ENCODE measurements at places on chromosomes 2 and 18.
A peak's percentile ranks its signal among the peaks of the same experiment; 100 is the strongest.

DNA sequence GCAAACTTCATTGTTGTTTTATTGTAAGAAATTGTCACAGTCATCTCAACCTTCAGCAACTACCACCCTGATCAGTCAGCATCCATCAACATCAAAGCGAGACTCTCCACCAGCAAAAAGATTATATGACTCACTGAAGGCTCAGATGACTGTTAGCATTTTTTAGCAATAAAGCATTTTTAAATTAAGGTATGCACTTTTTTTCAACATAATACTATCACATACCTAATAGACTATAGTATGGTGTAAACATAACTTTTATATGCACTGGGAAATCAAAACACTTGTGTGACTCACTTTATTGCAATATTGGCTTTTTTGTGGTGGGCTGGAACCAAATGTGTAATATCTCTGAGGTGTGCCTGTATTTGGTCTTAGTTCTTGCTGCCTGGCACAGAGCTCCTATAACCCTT lies 15.6 kb downstream of the SCN1A start:
- DNase-seq = no peak

GRCh38 chr2:222297600-222297935 lies 1.2 kb downstream of the PAX3 start:
- DNase-seq = no peak

- DNase-seq = no peak
Observed at GRCh38 chr2:25372405-25373268, 30.9 kb upstream of the DNMT3A start.

DNA sequence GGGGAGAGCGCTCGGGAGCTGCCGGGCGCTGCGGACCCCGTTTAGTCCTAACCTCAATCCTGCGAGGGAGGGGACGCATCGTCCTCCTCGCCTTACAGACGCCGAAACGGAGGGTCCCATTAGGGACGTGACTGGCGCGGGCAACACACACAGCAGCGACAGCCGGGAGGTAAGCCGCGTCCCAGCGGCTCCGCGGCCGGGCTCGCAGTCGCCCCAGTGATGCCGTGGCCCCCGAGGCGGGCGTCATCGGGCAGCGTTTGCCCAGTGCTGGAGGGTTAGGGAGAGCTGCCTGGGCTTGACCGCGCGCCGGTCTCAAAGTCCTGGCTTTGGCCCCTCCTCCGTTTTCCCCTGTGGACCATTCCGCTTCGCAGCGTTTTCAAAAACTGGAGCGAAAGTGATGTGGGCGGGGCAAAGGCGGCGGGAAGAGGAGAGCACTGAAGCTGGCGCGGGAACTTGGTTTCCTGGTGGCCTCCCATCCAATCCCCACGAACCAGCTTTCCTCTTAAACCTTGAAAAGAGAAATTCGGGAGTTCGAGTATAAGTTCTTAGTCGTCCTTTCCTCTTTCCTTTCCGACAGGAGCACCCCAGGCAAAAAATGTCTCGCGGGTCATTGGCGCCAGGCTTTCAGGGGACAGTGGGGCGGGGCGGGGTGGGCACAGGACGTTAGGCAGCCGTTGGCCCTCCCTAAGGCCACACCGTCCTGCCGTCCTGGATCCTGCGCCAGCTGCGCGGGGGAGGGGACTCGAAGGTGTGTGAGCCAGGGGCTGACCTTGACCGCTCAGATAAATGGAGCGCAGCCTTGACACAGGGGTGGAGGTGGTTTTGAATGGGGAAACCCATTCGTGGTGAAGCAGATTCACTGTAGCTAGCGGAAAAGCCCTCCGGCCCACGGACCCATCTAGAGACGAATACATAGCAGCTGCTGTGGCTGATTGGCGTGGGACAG lies 821 bp downstream of the TYMS start:
- DNase-seq = peak; percentile 60

- DNase-seq = no peak
Observed at GRCh38 chr2:99545604-99546003, 55.8 kb upstream of the REV1 start.

- no peak for DNase-seq
Observed at GRCh38 chr2:169071455-169071854, 2.1 kb downstream of the DHRS9 start.

GRCh38 chr2:208240619-208241209 lies 14.2 kb downstream of the IDH1 start:
- no peak for DNase-seq

- DNase-seq = no peak
Observed at GRCh38 chr2:134195341-134195740, 58.5 kb upstream of the MGAT5 start.

- no peak for DNase-seq
Observed at GRCh38 chr2:231176066-231176465, 22.4 kb upstream of the ARMC9 start.

GRCh38 chr2:226738821-226739544 lies 60.6 kb downstream of the IRS1 start:
- DNase-seq = no peak

DNA sequence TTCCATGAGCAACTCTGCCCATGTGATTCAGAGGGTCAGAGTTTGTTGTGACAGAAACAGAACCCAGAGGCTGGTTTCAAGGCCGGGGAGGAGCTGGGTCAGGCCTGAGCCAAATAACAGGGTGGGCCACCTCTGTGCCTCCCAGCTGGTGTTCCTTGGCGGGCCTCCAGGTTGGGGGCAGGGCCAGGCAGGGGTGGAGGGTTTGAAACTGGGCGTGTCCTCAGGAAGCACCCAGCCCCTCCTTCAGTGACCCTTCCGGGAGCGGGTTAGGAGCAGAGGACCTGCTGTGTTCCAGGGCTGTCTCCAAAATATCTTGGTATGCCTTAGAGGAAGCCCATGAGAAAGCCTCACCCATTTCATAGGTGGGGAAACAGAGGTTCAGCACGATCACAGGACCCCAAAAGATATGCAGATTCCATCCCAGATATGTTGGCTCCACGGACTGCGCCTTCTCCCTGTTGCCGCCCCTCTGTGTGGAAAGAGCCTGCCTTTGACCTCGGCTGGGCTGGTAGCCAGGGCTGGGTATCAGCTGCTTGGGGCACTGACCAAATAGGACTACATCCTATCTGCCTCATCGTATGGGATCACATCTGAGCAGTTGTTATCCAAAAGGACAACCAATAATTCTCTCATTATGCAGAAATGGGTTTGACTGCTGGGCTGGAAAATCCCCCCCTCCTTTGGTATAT lies 74.8 kb upstream of the GLI2 start:
- no peak for DNase-seq

DNA sequence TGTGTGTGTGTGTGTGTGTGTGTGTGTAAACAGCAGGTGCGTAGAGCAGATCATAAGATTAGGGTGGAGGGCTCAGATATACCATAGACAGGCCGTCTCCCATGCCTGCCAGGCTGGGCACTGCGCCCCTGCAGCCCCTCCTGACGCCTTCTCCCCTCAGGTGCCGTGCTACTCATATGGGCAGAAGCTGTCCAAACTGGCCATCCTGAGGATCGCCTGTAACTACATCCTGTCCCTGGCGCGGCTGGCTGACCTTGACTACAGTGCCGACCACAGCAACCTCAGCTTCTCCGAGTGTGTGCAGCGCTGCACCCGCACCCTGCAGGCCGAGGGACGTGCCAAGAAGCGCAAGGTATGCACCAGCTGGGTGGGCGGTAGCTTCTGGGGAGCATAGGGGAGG lies 10.0 kb downstream of the ATOH8 start:
- no peak for DNase-seq

DNA sequence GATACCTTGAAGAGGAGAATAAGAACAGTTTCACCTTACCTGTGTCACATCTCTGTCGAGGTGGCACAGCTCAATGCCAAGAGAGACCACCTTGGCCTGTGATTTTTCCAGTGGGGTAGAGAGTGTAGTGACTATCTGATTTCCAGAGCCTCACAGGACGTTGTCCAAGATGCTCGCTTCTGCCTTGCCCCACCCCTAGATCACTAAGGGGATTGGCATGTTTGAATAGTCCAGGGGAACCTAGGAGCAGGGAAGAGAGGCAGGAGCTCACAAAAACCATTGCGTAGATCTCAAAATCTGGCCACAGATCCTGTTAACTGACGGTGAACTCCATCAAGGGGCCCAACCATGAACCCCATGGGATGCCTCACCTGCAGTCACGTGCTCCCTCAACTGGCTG lies 24.2 kb downstream of the TMEM178A start:
- no peak for DNase-seq

DNA sequence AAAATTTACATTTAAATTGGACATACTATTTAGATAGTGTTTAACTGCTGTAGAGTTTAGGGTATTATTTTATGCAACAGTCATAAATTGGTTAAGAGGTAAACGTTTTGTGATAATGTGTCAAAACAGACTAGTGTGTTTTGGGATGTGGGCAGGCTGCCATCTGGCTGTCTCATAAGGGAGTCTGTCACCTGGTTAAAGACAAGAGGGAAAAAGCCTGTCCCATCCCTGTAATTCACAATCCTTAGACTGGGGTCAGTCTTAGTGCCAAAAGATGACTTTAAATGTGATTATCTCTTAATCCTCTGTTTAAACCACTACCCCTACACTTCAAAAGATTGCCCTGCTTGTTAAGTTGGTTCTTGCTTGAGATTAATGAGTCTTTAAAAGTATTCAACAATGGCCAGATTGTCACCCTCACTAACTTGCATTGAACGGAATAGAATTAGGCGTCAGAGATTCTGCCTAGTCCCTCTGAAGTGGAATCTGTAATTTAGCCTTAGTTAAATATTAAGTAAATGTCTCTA lies 59.2 kb downstream of the SGPP2 start:
- no peak for DNase-seq

DNA sequence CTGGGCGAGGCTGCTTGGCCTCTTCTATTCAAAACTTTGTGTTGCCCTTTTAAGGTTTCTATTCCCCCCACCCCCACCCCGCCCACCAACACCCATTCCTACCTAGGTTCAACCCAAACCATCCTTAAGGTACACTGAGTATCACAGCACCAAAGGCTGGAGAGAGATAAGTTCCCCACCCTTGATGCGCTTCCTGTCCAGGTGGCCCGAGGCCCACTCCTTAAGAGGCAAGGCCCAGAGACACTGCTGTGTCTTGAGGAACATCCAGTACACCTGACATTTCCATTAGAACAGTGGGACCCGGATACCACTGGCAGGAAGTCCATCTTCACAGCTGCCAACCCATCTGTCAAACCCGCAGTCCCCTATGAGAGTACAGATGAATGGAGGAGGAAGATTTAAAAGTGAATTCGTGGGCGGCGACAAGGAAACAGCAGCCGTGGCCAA lies 277 bp upstream of the INPP1 start:
- DNase-seq = no peak

GRCh38 chr2:20378891-20379519 lies 28.4 kb upstream of the PUM2 start:
- no peak for DNase-seq

- no peak for DNase-seq
Observed at GRCh38 chr18:24039671-24040070, 25.1 kb downstream of the TTC39C start.

- DNase-seq = no peak
Observed at GRCh38 chr2:148893906-148894305, 18.9 kb downstream of the KIF5C start.

GRCh38 chr2:143026411-143027054 lies 102.7 kb upstream of the ARHGAP15 start:
- no peak for DNase-seq

DNA sequence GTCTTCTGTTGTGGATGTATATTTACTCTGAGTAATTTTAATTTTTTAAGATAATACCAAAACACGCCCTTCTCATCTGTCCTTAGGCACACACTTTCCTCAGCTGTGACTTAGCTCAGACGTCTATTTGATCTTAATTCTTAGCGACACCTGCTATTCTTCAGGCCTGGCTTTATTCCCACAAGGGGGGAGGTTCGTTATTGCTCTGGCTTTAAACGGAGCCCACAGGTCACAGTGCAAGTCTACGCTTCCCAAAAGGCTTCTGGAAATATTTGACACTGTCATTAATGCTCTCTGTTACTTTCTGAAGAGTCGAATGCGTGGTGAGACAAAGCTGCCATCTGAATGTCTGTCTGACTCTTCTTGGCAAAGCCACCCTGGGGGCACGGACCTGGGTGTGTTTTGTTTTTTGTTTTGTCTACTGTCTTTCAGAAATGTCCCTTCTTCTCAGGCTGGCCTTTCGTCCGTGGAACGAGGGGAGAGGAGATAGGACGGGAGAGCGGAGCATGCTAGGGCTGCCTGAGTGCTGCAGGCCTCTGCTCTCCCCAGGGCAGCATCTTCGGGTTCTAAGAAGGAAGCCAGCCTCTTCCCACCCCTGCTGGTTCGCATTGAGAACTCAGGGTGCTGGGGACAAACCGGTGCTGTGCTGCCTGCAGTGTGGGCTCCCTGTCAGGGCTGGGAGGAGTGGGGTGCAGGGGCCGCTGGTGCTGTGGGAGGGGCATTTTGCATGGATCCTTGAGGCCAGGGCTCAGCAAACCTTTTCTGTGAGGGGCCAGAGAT lies 61.9 kb downstream of the ASAP2 start:
- DNase-seq = no peak

DNA sequence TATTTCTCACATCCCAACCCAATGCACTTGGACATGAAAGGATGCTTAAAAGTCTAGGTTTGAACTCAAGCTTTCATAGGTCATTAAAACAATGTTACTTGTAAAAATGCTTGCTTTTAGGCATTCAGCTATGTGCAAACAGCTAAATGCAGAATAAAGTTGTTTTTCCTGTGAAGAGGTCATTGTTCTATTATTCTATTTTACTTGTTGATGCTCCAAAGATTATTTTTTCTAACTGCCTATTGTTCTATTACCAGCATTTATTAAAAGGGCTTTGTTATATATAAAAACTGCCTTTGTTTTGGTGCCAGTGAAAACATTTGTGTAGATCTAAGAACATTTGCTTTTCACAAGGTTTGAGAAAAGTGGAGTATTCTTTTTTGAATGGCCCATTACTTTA lies 49.4 kb downstream of the TMEM178A start:
- no peak for DNase-seq

DNA sequence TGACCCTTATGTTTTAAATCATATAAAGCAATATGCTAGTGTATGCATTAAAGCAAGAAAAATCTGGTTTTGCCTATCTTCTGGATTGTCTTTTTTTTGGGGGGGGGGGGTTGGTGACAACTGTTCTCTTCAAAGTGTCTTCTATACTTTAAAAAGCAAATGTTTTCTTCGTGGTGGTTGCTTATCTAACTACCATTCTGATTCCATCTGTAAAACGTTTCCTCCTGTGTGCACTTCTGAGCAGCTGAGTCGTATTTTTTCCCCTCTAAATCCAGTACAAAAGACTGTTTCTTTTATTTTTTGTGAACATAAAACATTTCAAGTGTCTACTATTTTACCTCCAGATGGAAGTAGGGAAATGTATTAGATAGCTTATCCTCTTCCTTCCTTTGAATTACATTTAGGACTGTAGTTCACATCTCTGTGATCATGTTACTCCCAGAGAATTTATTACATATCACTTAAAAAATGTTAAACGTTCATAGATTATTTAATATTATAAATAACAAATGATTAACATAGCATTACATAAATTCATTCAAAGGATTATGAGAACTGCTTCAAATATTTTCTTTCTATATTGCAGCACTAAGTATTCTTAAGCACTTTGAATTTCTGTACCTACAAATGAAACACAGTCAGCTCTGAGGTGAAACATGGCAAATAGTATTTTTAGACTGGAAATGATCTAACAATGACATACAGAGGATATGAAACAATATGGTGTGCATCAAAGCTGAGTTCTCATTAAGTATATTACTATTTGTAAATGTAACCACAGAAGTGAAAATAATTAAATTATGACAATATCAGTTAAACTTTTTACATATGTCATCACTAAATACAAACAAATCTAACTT lies 56.4 kb downstream of the SCN3A start:
- no peak for DNase-seq

GRCh38 chr18:24315170-24315569 lies 82.5 kb downstream of the OSBPL1A start:
- DNase-seq = no peak
